GM12878 (cell line): ENCODE measurements at places on chromosomes 7 and 10. TPM values are rescaled to one million over a fixed set of nuclear protein-coding genes. Genes with fewer than 3 reads are reported as not detected.

IL6 gene
- total RNA-seq, result not detected in 2 replicates

- DNase-seq, result no peak
- no peaks in the 10 kb centered on the region; the same call in 1 of the 2 replicates for H3K4me1 ChIP-seq
- no peaks in the 10 kb centered on the region for H3K36me3 ChIP-seq
- H3K27ac ChIP-seq, result no peak overlapping the region
- no peak overlapping the region for H3K4me3 ChIP-seq
Measured at GRCh38 chr10:28676326-28676967, 874 bp upstream of the BAMBI start.

ZNF727 gene
- total RNA-seq, result not detected in 2 replicates

RAPGEF5 gene
- total RNA-seq, result 4.0 and 4.3 TPM in 2 replicates
